ENCODE measurements at places on chromosomes 6 and 20. TPM values are rescaled to one million over a fixed set of nuclear protein-coding genes. Genes with fewer than 3 reads are reported as not detected.

DNA sequence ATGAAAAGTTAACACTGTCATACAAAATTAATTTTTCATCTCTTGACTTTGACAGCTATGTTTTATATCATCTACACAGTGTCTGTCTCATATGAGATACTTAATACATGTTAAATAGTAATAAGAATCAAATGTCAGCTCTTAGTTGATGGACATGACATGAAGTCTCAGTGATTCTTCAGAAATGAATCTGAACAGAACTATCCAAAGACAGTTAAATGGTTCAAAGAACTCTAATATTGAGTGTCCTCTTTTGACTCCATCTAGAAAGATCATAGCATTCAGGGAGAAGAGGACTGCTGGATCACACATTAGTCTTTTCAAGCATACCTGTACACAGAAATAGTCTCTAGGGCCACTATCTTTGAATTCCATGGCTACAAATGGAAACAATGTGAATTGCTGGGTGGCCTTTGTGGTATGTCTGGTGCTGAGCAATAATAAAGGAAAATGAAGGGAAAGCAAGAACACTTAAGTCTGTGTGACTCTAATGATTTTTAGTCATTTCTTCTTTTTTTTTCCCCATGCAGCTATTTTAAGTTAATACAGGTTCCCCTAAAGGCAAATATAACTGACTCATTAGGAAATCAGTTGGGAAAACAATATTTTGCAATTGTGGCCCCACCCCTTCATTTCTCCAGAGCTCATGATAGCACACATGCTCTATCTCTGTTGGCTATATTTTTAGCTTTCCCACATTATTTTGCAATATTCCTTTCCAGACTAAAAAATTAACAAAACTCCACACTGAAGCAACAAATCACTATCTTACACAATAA is 367.5 kb downstream of the GRIK2 start:
- DNase-seq = peak; percentile 66

DNA sequence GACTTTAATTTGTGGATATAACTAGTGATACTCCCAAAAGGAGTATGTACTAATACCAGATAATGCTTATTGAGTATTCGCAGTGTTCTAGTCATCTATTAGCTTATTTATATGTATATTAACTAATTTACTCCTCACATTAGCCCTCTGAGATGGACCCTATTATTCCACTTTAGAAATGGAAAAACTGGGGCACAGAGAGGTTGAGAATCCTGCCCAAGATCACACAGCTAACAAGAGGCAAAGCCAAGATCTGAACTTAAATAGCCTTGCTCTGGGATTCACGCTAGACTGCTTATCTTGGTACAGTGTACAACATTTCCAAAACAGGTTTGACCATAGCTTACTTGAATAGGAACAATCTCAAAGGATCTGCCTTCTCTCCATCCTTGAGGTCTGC is 8.5 kb upstream of the SPO11 start:
- DNase-seq = no peak

DNA sequence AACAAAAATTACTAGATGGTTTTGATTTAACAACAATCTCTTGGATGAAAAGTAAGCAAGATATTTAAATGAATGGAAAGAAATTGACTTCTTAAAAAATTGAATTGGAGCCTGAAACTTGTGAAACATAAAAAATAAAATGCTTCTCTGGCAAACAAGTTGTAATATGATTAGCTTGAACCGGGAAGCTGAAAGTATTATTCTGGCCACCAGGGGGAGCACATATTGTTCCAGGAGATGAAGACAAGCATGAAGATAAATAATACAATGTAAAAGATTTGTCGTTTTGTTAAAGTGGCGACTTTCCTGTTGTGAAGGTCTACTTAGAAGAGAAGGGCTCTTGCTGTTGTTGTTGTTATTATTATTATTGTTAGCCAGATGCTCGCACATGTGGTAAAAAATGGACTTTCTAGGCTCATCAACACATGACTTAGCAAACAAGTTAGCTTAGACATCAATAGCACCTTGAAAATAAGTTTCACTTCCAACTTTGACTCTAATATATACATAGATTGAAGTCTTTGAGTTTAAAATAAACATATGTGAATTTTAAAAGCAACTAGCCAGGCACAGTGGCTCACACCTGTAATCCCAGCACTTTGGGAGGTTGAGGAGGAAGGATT is 14.2 kb downstream of the PAX1 start:
- DNase-seq = peak; percentile 14

GRCh38 chr20:50528129-50528528 is 17.9 kb downstream of the PTPN1 start:
- no peak for DNase-seq

The NEURL2 gene
- total RNA-seq = 6.9 TPM

The EPPIN gene
- not detected for total RNA-seq

The SGK2 gene
- 0.64 TPM for total RNA-seq

GRCh38 chr6:45044086-45044485 is 284.0 kb upstream of the RUNX2 start:
- no peak for DNase-seq

GRCh38 chr20:62210496-62210855 is 9.6 kb downstream of the HRH3 start:
- DNase-seq = no peak

- no peak for DNase-seq
Measured at GRCh38 chr20:44615876-44616603, 33.7 kb downstream of the PKIG start.

GRCh38 chr6:39342692-39343395 is 20.3 kb upstream of the KCNK16 start:
- no peak for DNase-seq

- peak; percentile 45 for DNase-seq
Measured at GRCh38 chr6:14848019-14848418, 397.9 kb upstream of the JARID2 start.

GRCh38 chr6:117540670-117541069 is 58.2 kb downstream of the DCBLD1 start:
- no peak for DNase-seq

The GDAP1L1 gene
- total RNA-seq = 0.77 TPM

The PLAGL2 gene
- 14.7 TPM for total RNA-seq

- DNase-seq = no peak
Measured at GRCh38 chr6:33716379-33716778, 4.9 kb upstream of the UQCC2 start.

The SLC17A9 gene
- total RNA-seq = 12.4 TPM

DNA sequence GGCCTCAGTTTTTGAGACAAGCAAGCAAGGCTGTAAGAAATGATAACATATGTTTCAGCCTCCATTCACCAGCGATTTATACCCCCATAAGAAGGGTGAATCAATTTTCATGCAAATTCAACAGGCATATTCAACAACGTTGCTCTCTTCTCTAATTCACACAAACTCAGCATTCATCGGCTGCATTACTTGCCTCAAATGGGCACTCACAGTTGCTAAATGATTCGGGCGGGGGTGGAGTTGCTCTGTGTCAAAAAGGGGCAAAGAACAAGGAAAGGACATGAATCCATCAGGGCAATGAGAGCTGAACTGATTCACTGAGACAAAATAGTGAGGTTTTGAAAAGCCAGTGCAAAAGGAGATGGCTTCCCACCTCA is 9.0 kb downstream of the MOXD1 start:
- no peak for DNase-seq

DNA sequence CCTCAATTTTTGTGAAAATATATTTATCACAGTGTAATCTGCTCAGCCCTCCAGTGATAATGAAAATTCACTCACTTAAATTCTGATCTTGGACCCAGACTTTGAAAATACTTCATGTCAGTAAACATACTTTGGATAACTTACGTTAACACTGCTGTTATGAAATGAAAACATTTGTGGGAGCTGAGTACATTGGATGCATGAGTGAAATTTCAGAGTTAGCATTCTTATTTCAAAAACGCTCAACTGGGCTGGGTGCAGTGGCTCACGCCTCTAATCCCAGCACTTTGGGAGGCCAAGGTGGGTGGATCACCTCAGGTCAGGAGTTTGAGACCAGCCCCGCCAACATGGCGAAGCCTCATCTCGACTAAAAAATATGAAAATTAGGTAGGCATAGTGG is 196.4 kb downstream of the UTRN start:
- DNase-seq = no peak

The SIGLEC1 gene
- not detected for total RNA-seq

- no peak for DNase-seq
Measured at GRCh38 chr6:3396503-3397180, 60.2 kb downstream of the SLC22A23 start.

DNA sequence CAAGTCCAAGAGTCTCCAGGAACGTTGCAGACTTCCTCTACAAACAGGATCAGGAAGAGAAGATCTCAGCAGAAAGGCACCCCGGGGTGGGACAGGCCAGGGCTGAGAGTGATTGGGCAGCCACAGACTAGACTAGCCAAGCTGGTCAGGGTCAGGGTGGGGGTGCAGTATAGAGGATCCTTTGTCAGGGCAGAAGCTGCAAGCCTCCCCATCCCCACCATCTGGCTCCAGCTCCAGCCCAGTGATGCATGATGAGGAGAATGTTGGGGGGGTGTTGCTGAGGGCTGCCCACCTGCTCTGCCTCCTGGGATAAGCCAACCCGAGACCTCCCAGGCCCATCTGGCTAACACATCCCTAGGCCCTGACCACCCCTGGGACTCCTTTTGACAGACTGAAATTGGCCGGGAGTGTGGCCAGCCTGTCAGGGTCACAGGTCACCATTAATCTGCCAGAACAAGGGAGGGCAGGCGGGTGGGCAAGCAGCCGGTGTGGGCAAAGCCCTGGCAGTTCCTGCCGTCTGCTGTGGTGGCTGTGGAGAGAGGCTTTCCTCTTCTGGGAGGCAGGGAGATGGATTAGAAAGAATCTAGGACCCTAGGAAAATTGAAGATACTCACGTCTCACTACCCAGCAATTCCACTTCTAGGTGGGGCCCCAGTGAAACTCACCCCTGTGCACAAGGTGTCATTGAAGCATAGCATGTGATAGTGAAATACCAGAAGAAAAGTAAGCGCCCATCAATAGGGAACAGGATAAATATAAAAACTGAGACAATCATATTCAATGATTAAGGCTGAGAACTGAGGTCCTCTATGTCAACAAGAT is 22.1 kb upstream of the SNTA1 start:
- DNase-seq = no peak

The RAB23 gene
- 22.3 TPM for total RNA-seq

The LAMA4 gene
- 2.0 TPM for total RNA-seq

The NKAPL gene
- total RNA-seq = not detected

The LTB gene
- 0.52 TPM for total RNA-seq

The BPIFB4 gene
- total RNA-seq = not detected

Data from astrocyte (in vitro differentiated cells and primary cell).